Sciatic nerve (tissue), 2 donors: ENCODE measurements at places on chromosomes 5 and 9. TPM values are rescaled to one million over a fixed set of nuclear protein-coding genes. Genes with fewer than 3 reads are reported as not detected.
A peak's percentile ranks its signal among the peaks of the same experiment; 100 is the strongest.

The FGD3 gene
- 11.1 TPM for total RNA-seq

DNA sequence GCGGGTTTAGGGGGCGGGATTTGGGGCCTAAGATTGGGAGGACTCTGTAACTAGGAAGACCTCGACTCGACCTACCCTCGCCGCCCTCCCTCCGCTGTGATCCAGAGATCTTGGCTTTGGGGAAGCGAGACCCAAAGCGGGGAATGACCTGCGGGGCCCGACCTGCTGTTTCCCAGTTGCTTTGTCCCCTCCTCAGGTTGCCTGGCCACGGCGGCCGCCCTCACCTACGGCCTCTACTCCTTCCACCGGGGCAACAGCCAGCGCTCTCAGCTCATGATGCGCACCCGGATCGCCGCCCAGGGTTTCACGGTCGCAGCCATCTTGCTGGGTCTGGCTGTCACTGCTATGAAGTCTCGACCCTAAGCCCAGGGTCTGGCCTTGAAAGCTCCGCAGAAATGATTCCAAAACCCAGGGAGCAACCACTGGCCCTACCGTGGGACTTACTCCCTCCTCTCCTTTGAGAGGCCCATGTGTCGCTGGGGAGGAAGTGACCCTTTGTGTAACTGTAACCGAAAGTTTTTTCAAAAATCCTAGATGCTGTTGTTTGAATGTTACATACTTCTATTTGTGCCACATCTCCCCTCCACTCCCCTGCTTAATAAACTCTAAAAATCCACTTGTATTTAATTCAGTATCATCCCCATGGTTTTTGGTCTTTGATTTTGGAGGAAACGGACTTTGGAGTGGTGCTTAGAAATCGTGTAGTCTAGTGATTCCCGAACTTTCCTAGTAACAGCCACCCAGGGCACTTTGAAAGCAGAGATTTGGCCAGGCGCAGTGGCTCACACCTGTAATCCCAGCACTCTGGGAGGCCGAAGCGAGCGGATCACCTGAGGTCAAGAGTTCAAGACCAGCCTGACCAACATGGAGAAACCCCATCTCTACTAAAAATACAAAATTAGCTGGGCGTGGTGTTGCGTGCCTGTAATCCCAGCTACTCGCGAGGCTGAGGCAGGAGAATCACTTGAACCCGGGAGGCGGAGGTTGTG lies 878 bp downstream of the HIGD2A start:
- no peak for DNase-seq

The EGFLAM gene
- 48.2 TPM for total RNA-seq

DNA sequence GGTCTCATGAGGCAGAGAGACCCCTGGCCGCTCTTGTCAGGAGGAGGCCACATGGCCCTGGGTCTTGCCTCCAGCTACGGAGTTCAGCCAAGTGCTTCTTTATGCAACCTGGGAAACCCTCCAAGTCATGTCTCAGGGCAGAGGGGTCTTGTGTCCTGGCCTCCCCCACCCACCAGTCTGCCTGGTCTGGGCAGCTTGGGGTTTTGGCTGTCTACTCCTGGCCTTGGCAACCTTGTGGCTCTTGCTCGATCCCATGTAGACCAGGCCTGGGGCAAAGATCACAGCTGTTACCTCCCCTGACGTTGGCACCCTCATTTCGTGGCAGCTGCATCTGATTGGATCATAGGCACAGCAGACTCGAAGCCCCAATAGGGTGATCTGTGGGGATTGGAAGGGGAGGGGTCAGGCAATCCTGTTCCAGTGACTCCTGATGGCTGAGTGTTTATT lies 28.4 kb downstream of the JADE2 start:
- DNase-seq: no peak

- no peak for DNase-seq
Measured at GRCh38 chr9:131721076-131721475, 18.8 kb downstream of the RAPGEF1 start.

DNA sequence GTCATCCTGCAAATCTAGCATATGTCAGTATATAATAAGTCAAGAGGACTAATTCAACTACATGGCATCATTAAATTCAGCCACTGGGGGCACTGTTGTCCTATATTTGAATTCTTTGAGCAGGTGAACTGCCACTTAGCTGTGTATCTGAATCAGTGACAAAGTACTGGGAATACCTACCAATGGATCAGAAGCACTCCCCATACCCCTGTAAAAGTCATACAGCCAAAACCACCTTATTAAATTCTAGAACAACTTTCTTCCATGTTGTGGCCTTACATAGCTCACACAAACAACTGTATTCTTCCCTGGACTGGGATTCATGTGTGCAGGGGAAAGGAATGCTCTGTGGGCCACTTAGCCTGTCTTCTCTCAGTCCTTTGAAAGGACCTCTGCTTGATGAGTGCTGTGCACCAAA lies 57.4 kb upstream of the PLPP6 start:
- peak; percentile 68 for DNase-seq

The INSL6 gene
- not detected for total RNA-seq

The SEC61B gene
- 86.3 TPM for total RNA-seq

DNA sequence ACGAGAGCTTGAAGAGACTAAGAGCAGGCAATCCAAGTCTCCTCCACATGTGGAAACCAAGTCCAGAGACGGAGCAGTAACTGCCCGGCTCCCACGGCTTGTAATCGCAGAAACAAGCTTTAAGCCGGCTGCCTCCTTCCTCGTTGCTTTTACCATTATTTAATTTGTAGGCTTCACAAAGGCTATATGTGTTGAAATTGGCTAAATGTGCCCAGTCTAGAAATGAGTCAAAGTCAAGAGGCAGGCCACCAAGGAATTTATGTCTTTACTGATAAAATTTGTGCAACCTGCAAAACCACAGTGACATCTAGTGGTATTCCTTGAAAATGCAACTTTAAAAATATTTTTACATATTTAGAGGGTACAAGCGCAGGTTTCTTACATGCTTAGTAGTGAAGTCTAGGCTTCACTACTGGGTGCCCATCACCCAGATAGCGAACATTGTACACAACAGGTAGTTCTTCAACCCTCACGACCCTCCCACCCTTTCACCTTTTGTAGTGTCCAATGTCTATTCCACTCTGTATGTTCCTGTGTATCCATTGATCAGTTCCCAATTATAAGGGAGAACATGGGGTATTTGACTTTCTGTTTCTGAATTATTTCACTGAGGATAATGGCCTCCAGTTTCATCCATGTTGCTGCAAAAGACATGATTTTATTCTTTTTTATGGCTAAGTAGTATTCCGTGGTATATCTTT lies 33.5 kb upstream of the EBF1 start:
- DNase-seq: no peak

DNA sequence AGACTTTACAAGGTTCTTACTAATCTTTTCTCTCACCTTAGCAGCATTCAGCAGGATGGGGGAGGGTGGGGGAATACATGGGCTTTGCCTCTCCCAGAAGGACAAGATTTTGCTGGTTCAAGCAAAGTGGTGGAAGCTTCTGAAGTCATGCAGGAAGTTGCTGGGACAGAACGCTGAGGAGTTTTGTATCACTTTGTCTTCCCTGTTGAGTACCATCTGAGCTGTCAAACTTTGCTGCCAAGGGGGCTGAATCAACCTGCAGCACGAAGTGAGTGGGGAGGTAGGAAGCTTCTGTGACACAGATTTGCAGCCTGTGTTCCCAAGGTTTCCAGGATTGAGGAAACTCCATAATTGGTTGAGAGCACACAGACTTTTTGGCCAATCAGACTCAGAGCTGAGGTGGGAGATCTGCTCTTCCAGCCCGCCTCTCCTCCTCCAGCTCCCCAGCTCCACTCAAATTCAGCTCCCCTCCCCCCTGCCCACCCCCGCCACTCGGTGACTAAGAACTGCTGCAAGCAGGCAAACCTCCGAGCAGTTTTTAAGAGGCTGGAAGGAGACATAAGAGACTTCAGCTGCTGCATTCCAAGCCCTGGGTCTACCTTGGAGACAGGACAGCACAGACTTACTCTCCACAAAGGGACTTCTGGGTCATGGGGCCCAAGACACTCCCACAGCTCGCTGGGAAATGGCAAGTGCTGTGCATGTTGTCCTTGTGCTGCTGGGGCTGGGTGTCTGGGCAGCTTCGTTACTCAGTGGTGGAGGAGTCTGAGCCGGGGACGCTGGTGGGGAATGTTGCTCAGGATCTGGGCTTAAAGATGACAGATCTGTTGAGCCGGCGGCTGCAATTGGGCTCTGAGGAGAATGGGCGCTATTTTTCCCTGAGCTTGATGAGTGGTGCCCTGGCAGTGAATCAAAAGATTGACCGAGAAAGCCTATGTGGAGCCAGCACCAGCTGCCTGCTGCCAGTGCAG lies at the start of gene PCDHGC5:
TSS of gene PCDHGC5 (plus strand) at position 491 of the 971 bp plus-strand sequence. CDS start at position 651, 160 bp downstream.
- DNase-seq: no peak

The SOHLH1 gene
- total RNA-seq: not detected

DNA sequence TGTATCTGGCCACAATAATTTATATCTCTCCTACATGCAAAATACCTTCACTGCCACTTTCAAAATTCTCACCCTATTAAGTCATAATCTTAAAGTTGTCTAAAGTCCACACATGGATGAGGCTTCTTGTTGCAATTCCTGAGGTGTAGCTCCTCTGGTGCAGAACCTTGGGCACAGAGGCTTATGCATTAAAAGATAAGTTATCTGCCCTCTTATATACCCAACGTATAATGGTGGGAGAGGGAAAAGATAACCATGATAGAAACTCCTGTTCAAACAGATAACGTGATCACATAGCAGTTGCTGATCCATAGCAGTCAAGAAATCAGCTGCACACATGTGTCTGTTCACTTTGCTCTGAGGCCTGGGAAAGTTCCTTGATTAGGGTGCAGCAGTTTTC lies 1767.0 kb downstream of the MAT2B start:
- no peak for DNase-seq

DNA sequence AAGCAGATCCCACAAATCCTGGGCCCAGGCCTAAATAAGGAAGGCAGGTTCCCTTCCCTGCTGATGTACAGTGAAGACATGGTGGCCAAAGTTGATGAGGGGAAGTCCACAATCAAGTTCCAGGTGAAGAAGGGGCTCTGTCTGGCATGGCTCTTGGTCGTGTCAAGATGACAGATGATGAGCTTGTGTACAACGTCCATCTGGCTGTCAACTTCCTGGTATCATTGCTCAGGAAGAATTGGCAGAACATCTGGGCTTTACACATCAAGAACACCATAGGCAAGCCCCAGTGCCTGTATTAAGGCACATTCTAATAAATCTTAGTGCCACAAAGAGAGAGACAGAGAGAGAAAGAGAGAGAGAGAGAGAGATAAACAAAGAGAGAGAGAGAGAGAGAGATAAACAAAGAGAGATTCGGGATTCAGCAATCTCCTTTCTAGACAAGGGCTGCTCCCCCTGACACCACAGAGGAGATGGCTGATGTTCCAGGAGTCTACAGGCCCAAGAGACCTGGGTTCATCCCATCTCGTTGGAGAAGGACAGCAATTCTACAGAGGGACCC lies 45.5 kb upstream of the HSPA9 start:
- no peak for DNase-seq

GRCh38 chr5:102893942-102894341 lies 138.8 kb downstream of the PAM start:
- no peak for DNase-seq
